ENCODE measurements at places on chromosomes 11 and 22.

- DNase-seq = no peak
These were observed 63.4 kb downstream of the RCN1 start for GRCh38 chr11:32154275-32154674.

DNA sequence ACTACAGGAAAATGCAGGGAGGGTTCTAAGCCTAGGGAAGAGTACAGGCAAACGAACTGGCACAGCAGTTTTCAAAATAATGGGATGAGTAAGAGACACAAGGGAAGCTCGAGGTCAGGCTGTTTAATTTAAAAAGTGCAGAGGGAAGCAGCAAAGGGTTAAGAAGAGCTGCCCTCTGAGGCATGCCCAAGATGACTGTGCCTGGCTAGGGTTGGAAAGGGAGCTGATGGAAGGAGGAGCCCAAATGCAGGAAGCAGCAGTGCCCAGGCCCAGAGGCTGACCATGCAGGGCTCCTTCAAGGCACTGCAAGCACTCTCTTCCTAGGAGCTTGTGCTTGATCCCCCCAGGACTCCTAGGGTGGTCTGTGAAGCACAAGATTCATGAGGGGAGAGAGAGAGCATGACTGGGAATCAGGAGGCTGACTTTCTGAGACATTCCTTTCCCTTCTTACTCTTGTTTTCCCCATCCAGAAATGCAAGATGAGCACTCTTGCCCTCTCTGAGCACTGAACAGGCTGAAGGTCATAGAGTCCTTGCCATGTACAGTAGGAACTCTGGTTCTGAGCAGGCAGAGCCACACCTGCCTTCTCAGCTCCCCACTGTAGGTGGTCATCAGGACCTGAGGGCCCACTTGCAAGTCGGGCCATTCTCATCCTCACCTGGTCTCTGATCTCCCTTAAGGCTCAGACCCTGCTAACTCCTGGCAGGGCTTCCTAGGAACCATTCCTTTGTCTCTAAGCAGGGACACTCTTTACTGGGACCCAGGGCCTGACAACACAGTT lies 46.7 kb upstream of the DRD2 start:
- no peak for DNase-seq

DNA sequence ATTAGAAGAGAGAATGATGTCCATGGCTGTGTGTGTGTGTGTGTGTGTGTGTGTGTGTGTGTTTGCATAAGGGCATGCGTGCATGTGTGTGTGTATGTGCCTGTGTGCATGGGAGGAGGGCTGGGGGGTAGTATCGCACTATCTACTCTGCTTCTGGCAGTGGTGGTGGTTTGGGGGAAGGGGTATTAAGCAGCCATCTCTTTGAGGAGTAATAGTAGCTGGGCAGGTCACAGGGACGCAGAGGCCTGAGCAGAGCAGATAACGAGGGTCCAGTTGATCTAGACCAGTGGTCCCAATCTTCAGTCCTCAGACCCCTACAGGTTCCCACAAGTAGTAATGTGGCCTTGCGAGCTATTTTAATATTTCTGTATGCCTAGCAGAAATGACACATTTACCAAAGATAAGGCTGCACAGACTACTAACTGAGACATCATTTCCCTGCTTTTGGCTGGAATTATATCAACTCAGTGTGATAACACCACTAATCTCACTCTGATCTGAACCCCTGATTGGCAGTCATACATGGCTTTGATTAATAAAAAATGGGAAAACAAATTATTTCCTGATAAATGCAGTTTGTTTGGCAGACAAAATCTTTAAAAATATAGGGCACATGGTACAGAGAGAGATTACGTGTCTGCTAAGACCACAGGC lies 354.3 kb downstream of the BUD13 start:
- DNase-seq = no peak

- DNase-seq = no peak
These were observed 61.9 kb downstream of the BMAL1 start for GRCh38 chr11:13339195-13340153.

DNA sequence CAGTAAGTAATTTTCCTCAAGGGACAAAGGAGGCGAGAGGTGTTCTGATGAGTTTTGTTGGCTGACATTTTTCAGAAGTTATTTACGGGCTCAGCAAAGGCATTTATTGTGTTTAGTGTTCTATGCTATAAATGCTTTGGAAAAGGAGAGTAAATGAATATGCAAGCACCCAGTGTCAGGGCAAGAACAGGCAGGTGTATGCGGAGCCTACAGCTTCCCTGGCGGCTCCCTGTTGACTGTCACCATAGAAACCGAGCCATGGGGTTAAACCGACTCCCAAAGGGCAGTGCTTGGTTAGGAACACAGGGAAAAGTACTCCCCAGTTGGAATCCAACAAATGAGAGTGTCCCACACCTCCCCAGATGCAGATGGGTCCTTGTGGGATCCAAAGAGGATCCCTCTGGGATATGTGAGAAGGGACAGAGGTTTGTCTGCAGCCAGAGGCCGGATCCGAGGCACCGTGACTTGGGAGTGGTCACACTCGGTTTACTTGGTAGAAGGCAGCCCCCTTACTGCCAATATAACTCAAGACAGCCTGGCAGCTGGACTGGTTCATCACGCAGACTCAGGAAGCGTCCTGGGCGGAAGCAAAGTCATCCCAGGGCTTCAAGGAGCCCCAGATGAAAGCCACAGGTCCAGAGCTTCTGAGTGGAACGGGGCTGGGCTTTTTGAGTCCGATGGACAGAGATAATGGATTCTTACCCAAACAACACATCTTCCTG lies 329.7 kb downstream of the CTTN start:
- no peak for DNase-seq

GRCh38 chr11:115126515-115127208 lies 377.6 kb downstream of the CADM1 start:
- DNase-seq = no peak

DNA sequence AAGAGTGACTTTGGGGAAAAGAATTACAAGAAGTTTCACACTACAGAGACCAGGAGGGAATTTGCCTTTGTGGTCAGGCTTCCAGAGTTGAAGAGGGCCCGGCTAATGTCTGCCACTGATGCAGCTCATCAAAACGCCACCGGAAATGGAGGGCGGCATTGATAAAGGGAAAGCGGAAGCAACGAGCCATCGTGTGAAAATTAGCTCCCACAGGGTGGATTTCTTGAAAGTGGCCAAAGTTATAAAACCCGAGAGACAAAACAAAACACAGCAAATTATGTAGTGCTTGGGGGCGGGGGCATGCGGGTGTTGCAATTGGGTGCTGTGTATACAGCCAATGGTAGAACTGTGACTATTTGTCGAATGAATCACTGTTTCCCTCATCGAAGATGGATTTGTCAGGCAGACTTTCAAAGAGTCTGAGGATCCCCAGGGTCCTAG lies 113.0 kb downstream of the ADAMTS15 start:
- DNase-seq = no peak

DNA sequence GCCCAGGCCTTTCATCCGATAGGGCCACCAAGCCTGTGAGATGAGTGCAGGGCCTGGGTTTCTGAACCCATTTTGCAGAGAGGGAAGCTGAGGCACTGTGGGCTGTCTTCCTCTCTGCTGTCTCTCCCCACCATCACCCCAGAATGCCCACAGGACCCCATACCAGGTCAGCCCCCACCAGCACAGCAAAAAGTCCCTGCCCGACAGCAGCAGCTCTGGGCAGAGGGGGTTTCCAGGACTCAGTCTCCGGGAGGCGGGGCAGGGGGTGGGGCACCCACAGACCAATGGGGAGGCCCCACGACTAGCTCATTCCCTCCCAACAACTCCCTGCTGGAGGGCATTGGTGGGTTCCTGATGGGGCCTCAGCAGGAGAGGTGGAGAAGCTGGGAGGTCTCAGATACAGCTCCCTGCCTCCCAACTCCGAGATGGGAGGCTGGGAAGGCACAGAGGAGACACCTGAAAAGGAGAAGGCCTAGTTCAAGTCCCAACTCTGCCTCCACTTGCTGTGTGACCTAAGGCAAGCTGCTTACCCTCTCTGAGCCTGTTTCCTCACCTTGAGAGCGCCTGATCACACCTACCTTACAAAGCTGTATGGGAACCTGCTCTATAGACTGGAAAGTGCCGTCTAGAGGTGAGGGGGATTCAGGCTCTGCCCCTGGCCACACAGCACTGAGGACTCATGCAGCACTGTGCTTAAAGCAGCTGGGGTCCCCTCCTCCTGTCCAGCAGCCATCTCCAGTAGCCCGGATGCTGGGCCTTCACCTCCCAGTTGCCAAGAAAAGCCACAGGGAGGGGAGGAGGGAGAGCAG lies 3.5 kb downstream of the CBX7 start:
- DNase-seq = peak; percentile 66

- DNase-seq = no peak
These were observed 167.1 kb downstream of the CRYBB2 start for GRCh38 chr22:25386538-25386884.

GRCh38 chr11:128888034-128888985 lies 2.8 kb upstream of the KCNJ5 start:
- no peak for DNase-seq

DNA sequence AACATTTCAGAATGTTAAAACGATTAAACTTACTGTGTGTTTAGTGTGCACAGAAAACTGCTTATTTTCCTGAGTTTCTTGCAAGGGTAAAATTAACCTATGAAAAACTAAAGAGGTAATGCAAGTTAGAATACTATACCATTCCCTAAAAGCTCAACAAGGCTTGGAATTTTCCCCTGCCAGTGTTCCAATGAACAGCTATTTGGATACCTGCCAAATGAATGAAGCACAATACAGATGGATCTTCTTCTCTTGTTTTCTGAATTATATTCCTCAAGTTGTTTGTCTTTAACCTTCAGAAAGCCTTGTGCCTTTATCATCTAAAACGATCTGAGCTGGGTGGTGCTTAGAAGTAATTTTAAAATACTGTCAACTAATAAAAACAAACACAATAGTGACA lies 204.5 kb downstream of the LRRC4C start:
- no peak for DNase-seq

GRCh38 chr11:72930008-72930407 lies 115.8 kb downstream of the ATG16L2 start:
- DNase-seq = no peak

DNA sequence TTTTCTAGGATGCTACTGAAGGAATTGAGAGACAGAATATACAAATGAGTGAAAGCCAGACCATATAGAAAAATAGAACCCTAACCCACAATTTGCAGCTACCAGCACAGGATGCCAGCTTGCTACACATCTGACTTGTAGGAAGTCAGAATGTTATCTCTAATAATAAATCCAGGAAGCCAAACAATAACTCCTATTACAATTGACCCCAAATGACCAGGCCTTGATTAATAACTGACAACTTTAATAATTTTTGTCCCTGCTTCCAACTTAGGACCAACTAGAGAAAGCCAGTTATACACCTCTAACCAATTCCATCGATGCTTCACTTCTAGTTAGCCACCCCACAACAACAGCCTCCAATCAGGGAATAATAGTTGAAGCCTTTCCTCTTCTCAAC lies 193.4 kb downstream of the CASP12 start:
- DNase-seq = no peak

- DNase-seq = no peak
These were observed 87.1 kb upstream of the CSNK2A3 start for GRCh38 chr11:11440144-11440543.

GRCh38 chr11:86849679-86850078 lies 49.3 kb downstream of the PRSS23 start:
- no peak for DNase-seq

DNA sequence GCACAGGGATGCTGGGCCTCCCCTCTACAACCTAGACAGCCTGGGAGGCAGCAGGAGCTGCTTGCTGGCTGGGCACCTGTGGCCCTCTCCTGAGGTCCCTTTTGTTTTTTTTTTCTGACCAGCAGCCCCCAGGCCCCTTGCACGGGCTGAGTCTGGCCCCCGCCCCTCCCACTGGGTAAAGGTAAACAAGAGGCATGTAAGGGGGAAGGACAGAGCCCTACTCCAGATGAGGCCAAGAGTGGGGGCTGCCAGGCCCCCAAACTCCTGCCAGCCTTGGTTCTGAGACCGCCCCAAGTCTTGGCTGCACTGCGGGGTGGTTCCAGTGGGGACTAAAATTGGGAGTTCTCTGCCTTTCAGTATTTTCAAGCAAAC lies 9.2 kb downstream of the PLXNB2 start:
- no peak for DNase-seq

DNA sequence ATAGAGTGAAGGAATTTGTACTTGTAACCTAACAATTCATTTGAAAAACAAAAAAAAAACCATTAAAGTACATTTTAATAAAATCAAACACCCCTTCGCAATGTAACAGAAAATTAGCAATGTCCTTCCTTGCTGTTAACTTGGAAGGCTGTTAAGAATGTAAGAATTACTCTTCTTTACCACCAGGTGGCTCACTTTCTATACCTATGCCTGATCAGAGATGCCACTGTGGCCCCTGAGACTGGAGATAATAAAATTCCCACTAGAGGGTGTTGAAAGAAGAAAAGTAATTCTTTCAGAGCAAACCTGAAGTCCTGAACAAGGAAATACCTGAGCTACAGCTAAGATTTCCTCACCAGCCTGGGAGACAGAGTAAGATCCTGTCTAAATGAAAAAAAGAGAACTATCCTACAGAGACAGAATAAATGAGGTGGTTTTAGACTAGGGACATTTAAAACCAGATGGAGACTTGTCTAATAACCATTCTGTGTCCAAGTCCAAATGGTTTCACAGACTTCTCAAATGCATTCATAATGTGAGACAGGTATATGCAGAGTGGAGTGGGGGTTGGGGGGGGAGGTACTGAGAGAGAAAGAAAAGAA lies 1089.3 kb downstream of the FAM181B start:
- DNase-seq = peak; percentile 3

- no peak for DNase-seq
These were observed 175.0 kb downstream of the INSC start for GRCh38 chr11:15289723-15290122.

GRCh38 chr11:14073849-14074476 lies 111.4 kb downstream of the SPON1 start:
- DNase-seq = no peak

- DNase-seq = no peak
These were observed 27.6 kb upstream of the LRRC10B start for GRCh38 chr11:61480994-61481335.

DNA sequence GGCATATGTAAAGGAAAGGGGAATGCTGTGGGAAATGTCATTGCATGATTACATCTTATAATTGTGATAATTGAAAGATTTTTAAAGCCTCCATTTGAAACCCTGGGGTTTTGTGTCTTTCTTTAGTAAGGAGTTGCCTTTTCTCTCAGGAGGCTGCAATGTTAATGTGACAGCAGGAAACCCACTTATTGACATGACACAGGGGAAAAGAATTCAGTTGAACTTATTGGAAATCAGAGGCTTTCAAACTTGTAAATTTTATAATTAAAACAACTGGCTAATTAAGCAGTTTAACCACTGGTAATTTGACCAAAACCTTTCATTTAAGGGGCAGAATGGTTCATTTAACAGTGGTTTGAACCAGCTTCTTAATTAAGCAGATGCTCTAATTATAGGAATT lies 31.2 kb downstream of the MRPL48 start:
- DNase-seq = no peak

DNA sequence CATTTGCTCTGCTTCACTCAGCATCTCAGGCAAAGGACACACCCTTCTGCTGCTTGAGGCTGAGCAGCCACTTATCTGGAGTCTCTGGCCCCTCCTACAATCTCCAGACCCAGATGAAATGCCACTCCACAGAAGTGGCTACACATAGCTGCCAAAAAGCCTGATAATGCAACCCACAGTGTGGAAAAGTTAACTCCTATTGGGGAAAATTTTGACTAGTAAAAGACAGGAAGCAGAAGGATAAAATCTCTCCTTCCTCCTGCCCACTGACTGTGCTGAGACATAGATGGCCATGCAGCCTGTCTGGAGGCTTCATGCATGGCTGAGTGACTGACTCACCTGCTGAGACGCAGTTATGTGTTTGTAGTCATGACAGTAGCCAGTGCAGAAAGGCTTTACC lies 92.3 kb upstream of the TEAD1 start:
- no peak for DNase-seq

Measured in GM12892 (cell line).